ENCODE measurements at places on chromosomes 5 and 9.

GRCh38 chr9:15512889-15513288 is 2.1 kb upstream of the PSIP1 start:
- no peak for DNase-seq

DNA sequence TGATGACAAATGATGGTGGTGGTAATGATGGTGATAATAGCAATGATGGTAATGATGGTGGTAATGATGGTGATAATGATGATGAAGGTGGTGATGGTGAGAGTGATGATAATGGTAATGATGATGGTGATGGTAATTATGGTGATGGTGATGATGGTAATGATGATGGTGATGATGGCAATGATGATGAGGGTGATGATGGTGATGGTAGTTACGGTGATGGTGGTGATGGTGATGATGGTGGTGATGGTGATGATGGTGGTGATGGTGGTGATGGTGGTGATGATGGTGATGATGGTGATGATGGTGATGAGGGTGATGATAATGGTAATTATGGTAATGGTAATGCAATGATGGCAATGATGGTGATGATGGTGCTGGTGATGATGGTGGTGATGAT is 91.1 kb downstream of the DAP start:
- DNase-seq, result no peak

DNA sequence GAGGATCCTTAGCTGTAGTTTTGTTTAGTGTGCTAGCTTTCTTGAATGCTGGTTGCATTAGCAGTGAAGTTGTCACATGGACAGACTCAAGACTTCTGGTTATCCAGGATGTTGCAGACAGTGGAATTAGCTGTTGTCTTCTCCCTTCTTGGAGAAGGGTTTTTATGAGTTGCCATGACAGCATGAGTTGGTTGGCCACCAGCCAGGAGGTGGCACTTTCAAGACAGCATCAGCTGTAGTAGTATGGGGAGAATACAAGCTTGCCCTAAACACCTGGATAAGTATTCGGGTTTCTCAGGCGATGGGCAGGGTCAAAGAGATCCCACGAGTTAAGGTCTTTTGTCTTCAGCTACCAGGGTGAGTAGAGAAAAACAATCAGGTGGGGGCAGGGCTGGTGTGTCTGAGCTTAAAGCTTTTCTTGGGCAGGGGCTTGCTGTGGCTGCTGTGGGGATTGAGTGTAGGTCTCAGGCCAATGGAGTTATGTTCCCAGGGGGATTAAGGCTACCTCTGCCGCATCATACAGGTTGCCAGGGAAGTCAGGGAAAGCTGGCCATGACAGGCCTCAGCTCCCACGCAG is 7.7 kb upstream of the C5orf47 start:
- DNase-seq, result no peak

- no peak for DNase-seq
Measured at GRCh38 chr5:132466433-132467286, 23.9 kb downstream of the IRF1 start.

DNA sequence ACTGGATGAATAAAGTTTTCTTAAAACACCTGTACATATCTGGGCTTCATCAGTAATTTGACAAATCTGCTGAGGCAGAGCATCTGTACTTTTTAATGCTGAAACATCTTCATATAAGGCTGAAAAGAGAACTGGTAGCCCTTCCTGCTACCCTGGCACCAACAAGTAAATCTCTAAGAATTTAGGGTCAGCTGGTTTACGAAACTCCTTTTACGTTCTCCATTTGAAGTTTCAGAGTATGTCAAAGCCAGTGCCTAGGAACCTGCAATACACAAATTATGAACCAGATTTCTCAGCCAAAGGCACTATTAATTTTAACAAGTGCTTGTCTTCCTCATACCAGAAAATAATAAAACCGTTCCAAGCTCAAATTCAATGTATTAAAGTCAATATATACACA is 3.8 kb downstream of the ZFAND5 start:
- DNase-seq, result no peak

GRCh38 chr9:89502038-89502601 is 4.2 kb upstream of the SEMA4D start:
- no peak for DNase-seq

- no peak for DNase-seq
Measured at GRCh38 chr5:17147617-17148016, 69.8 kb upstream of the BASP1 start.

DNA sequence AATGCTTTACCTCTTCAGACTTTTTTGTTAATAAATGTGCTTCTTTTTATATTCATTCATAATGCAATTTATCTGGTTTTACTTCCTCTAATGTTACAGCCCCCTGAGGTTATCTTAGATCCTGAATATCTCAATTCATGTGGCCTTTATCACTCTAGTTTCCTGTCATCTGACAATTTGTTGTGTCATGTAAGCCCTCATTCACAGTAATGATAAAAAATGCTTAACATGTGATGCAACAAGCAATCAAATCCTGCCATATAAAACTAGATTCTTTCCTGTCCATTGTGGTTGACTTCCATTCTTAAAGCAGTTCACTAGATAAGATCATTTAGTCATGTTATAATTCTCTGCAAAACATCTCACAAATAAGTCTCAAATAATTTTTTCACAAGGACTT is 991.2 kb upstream of the ACO1 start:
- DNase-seq, result no peak

DNA sequence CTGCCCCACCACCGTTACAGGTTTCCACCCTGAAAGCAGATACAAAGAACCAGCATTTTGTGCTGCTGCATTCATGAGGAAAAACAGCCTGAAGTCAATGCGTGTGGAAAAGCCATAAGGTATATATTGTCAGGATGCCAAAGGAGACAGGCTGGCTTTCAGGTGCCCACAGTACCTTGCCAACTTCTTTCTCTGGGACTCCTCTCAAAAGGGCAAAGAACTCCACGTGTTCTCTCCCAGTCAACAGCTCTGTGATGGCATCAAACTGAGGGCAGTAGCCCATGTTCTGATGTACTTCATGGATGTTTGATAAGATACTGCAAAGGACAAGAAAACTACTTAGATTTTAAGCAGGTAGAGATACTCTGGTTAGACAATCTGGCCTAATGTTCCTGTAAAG is 24.3 kb downstream of the NIPSNAP3B start:
- DNase-seq, result no peak

- no peak for DNase-seq
Measured at GRCh38 chr9:137461663-137462395, 2.7 kb upstream of the NSMF start.

- no peak for DNase-seq
Measured at GRCh38 chr5:56993241-56993640, 41.3 kb upstream of the MIER3 start.

GRCh38 chr5:119063579-119064379 is 7.1 kb upstream of the DMXL1 start:
- no peak for DNase-seq

- DNase-seq, result no peak
Measured at GRCh38 chr5:124544366-124545055, 201.9 kb downstream of the ZNF608 start.

DNA sequence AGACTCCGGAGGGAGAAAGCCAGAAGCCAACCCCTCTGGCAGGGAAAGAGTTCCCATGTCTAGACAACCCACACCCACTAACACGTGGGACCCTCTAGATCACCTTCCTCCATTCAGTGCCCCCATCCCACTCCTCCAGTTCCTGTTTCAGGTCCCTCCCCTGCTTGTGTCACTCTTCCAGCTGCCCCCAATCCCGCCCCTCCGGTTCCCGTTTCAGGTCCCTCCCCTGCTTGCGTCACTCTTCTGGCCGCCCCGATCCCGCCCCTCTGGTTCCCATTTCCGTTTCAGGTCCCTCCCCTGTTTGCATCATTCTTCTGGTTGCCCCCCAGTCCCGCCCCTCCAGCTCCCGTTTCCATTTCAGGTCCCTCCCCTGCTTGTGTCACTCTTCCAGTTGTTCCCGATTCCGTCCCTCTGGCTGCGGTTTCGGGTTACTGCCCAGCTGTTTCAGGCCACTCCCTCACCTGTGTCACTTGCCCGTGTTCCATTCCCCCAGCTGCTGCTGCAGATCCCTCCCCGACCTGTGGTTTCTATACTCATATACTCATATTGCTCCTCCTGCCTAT is 64.8 kb upstream of the RANBP6 start:
- peak; percentile 84 for DNase-seq

DNA sequence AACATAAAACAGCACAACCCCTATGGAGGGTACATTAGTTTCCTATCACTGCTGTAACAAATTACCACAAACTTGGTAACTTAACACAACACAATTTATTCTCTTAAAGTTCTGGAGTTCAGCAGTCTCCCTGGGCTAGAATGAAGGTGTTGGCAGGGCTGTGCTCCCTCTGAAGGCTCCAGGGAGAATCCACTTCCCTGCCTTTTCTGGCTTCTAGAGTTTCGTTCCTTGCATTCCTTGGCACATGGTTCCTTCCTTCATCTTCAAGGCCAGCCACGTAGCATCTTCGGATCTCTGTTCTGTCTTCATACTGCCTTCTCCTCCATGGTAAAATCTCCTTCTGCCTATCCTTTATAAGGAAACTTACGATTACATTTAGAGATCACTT is 25.0 kb upstream of the GSN start:
- peak; percentile 63 for DNase-seq

- DNase-seq, result no peak
Measured at GRCh38 chr5:75089662-75090061, 37.3 kb upstream of the GCNT4 start.

DNA sequence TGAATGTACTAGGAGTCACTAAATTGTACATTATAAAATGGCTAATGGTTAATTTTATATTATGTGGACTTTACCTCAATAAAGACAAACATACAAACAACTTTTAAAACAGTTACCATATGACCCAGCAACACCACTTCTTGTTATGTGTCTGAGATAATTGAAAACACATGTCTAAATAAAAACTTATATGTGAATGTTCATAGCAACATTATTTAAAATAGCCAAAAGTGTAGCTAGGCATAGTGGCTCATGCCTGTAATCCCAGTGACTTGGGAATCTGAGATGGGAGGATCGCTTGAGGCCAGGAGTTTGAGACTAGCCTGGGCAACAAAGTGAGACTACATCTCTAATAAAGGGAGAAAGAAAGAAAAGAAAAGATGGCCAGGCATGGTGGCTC is 22.9 kb downstream of the SLC35A4 start:
- no peak for DNase-seq

GRCh38 chr5:172844577-172844838 is 10.5 kb downstream of the ERGIC1 start:
- no peak for DNase-seq

DNA sequence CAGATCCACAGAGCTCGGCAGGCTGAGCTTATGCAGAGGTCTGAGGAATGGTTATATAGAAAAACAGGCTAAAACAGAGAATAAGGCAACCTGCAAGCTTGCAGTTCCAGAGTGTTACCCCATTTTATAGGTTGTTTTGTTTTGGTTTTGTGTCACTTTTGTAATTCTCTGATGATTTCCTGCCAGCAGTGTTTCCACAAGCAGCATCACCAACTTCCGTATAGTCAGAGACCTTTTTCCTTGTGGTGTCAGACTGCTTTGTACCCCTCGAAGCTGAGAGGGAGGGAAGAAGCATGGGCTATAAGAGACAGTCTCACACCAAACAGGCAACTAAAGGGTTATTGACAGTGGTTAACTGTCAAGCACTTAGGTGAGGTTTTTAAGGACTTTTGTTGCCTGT is 61.8 kb downstream of the TLE4 start:
- DNase-seq, result no peak

DNA sequence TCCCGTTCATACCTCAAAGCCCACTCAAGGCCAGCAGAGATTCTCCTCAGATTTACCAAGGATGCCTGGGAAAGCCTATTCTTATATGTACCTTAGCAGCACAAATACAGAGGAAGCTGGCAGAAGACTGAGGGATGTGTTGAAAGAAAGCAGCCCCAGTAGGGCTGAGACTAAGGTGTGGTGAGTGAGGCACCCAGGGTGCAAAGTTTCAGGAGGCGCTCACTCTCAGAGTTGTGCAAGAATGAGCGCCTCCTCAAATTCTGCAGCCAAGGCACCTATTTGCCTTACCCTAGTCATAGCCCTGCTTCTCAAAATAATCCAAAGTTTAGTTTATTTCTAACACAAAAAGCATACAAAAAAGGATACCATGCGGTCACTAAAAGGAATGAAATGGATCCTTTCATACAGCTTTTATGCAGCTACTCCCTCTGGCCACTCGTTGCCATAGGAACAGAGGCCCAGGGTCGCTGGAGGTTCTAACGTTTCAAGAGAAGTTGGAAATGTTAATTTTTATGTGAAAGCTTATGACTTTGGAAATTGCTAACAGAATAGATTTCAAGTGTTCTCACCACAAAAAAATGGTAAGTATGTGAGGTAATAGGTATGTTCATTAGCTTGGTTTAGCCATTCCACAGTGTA is 79.7 kb upstream of the SMIM23 start:
- DNase-seq, result no peak

DNA sequence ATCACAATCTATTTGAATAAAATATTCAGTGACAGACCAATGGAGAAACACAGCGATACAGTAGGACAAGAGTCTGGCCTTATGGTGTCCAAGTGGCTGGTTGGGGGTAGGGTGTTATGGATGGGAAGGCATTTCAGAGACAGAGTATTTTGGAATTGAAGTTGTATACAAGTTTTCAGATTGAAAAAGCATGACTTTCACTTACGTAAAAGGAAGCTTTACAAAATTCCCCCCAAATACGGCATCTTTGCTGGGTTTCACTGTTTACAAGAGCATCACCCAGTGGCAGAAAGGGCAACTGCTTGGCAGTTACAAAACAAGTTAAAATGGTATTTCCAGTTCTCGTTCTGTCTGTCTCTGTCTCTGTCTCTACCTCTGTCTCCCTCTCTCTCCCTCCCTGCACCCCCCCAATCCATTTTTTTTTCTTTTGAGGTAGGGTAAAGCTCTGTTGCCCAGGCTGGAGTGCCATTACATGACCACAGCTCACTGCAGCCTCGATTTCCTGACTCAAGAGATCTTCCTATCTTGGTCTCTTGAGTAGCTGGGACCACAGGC is 86.2 kb downstream of the PTPN3 start:
- peak; percentile 30 for DNase-seq

- DNase-seq, result no peak
Measured at GRCh38 chr5:132471944-132472343, 18.6 kb downstream of the IRF1 start.

Measured in muscle of back (tissue), 13 donors.